Fibroblast of skin of left biceps (primary cell): ENCODE measurements at places on chromosomes 4 and X.

- no peak for DNase-seq
Observed at GRCh38 chr4:33975995-33976394, 2268.3 kb downstream of the ARAP2 start.

DNA sequence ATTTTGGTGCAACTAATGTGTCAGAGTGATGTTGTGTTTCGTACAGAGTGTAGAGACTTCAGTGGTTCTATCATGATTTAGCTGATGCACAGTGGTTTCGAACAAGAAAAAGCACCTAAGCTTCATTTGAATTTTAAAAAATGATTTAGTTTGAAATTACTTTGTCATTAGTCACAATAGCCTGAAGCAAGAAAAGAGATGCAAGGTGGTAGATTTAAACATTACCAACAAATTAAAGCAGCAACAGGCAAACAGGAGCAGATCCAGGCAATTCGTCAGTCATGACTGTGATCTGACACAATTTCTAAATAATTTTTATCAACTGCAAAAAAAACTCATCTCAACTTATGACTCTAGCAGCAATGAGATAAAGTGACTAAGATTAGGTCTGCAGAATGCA, 24.6 kb upstream of the COX7B2 start:
- no peak for DNase-seq

- DNase-seq, result peak; percentile 38
Observed at GRCh38 chr4:66489783-66490452, 819.6 kb upstream of the EPHA5 start.

DNA sequence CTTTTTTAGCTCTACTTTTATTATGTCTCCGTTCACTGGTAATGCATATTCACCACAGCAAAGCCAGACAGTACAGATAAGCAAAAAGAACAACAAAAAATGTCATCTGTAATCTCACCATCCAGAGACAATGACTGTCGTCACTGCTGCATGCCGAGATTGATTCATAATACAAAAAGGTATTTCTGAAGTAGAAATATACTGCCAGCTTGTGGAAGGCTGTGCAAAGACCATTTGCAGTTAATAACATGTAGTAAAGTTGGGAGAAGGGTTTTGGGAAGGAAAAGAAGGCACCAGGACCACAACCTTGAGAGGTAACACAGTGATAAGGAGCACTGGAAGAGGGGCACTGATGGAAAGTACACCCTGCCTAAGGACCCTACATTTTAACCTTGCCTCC, 223.0 kb upstream of the ZIC3 start:
- no peak for DNase-seq

DNA sequence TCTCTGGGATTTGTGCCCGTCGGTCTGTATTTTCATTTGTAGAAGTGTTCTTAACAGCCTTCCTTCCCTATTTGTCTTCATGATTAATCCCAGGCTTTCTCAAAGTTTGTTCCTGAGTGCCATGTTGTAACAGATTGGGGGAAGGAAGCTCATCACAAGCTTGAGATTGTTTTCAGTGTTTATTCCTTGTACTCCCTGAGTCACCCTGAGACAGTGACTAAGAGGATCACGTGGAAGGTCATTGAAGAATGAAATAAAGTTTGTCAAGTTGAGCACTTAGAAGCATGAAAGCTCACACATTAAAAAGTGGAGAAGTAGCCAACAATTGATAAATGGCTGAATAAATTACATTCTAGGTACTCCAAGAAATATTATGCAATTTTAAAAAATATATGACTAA, 153.5 kb upstream of the FAM241A start:
- DNase-seq, result peak; percentile 38
